GOT3 (cell line): ENCODE measurements at places on chromosomes 13 and 19.

GRCh38 chr13:101706651-101707050 lies 254.2 kb downstream of the ITGBL1 start:
- no peak for DNase-seq

- no peak for DNase-seq
Measured at GRCh38 chr19:49687566-49688316, 1.7 kb upstream of the ADM5 start.

DNA sequence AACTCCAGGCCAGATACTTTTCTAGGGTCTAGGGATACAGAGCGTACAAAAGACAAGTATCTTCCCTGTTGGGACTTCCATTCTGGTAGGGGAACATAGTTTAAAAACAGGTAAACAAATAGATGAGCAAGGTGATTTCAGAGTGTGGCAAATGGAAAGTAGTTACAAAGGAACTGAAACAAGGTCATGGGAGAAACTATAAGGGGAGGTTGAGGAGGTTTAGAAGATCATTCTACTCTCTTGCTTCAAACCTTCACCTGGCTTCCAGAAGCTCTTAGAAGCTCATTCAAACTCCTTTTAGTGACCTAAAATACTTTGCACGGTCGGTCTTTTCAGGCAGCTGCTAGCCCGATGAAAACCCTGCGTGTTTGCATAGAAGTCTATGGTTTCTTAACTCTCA lies 9.1 kb downstream of the FFAR2 start:
- no peak for DNase-seq

DNA sequence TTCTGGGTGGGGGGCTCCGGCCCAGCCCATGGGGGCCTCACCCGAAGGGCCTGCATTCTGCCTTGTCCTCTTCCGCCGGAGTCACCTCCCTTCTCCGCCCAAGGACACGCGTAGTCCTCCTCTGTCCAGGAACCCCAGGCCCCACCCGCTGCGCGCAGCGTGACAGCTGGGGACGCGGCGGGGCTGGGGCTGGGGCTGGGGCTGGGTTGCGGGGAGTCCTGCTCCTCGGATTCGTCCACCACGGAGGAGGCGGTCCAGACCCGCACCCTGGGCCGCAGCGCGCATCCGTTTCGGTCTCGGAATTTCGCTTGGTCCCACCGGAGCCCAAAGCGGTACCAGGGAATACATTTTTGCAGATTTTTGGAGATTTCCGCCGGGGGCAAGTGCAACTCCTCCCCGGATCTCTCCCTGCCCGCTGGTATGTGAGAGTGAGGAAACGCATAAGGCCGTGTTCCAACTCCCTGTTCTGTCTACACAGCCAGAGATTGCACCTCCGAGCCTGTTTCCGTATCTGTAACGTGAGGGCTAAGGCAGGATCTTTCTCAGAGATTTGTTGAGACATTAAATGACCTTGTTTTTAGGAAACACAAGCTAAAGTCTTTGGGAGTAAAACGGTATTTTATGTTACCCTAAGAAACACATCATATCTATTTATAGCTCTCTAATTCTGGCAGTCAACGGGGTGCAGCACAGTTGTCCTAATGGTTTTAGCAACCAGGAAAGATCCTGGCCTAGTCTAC lies at the start of gene COX7A1:
Gene COX7A1 (minus strand): TSS at position 96 of the 740 bp plus-strand sequence. CDS start 40 bp downstream, at position 56.
- DNase-seq = no peak

DNA sequence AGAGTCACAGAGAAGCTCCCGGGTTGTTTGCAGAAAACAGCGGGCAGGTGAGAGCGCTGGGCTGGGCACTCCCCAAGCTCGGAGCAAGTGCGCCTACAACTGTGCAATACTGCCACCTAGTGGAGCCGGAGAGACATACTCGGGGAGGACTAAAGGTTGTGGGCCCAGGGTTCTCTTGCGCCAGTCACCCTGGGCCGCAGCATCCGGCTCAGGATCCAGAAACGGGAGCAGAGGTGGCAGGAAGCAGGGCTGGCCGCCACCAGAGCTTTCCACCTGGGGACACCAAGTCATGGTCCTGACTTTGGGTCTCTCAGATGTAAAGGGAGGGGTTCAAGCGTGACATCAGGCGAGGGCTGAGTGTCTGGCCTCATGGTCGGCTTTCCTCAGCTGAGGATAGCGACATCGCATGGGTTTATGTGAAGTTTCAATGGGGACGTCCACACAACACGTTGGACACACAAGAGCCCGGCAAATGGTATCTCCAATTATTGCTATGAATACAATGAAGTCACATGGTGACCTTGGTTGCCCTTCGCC lies 11.2 kb upstream of the KLK4 start:
- DNase-seq = no peak

GRCh38 chr13:30715837-30716236 lies 19.5 kb upstream of the ALOX5AP start:
- DNase-seq = no peak

GRCh38 chr19:455851-456546 lies 4.8 kb downstream of the SHC2 start:
- DNase-seq = no peak

DNA sequence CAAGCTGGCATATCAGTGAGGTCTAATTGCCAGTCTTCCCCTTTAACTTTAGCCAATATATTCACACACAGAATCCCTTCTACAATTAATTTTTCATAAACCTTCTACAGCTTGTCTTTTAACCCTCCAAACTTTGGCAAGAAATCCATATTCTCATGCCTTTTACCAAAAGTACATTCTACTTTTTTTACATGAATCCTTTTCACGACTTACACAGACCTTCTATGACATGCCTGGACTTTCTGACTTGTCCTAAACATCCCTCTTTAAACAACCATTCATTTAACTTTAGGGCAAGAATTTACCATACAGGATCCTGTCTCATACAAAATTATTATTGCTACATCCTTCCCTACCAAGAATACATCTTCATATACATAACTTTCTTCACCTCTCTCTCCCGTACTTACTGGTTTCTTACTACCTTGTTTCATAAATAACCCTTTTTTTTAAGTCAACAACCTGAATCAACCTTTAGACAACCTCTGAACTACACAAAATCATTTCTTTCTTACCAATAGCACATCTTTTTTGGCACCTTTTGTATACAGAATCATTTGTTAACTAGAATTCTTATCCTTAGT lies 23.5 kb downstream of the ZNF544 start:
- DNase-seq = no peak

GRCh38 chr13:37274569-37275497 lies 169.4 kb upstream of the CSNK1A1L start:
- DNase-seq = no peak

DNA sequence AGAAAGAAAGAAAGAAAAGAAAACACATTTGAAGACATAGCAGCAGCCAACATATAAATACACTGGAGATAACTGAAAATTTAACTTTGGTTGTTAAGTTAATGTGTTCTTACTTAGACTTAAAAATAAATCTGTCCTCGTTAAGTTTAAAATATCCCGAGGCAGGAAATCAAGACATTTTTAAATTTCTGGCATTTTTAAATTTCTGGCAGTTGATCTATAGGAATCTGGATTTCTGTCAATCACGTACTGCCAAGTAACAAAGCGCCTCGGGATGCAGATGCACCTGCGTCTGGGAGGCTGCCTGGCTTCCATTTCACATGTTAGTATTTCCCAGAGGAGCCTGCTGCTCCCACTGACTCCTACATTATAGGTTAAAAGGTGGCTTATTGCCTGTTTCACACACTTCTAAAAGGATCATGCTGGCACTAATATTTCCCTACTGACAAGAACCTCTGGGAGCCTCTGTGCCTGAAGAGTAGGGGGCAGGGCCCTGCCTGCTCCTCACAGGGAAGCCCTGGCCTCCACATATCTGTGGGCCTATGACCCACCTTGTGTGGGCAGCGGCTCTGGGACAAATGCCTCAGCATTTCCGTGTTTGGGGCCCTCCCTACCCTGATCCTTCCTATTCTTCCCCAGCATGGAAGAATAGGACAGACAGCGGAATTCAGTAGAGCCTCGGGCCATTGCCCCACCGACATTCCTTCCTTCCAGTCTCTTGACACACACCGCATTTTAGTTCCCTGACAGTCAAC lies 62.8 kb upstream of the ATP12A start:
- no peak for DNase-seq

DNA sequence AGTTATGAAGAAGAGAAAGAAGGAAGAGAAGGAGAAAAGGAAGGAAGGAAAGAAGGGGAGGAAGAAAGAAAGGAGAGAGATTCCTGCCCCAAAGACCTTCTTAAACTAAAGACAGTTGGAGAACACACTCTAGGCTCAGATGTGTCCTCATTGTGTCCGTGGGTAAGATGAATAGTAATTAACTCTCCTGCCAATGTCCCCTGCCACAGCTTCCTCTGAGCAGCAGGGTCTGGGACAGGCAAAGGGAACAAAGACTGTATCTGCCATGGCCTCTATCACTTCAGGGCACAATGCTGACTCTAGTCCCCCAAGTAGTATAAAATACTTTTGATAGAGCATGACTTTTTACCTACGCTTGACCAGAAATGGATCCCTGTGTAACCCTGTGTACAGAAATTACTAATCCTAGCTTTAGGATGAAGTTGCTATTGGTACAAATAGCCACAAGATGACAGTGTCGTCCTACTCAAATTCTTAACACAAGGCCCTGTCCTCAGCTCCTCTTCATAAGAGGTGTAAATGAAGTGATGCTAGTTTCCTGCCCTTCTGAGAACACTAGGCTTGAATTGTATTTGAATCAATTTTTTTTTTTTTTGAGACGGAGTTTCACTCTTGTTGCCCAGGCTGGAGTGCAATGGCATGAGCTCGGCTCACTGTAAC lies 186.2 kb upstream of the GPR12 start:
- DNase-seq = no peak
